M059J (cell line): ENCODE measurements at places on chromosomes 4 and X.

GRCh38 chr4:7933651-7934510, 5.8 kb downstream of the AFAP1 start:
- DNase-seq, result peak; percentile 67

- peak; percentile 45 for DNase-seq
These were observed 101.5 kb downstream of the KDM6A start for GRCh38 chrX:44974451-44974850.

- DNase-seq, result no peak
These were observed 13.3 kb downstream of the CNOT6L start for GRCh38 chr4:77805840-77806239.

DNA sequence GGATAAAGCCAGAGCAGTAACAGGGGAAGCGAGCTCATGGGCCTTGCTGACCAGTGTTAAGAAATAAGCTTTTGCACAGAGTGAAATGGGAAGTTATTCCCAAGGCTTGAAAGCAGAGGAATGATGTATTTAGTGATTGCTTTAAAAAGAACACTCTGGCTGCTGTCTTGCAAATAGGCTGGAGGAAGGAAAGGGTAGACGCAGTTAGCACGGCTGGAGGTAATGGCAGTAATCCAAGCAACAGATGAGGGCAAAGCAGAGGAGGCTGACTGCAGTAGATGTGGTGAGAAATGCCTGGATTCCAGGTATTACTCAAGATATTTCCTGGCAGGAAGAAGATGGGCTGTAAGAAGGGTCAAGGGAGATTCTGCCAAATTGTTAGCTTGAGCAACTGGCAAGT, 1342.3 kb upstream of the AGA start:
- peak; percentile 4 for DNase-seq

DNA sequence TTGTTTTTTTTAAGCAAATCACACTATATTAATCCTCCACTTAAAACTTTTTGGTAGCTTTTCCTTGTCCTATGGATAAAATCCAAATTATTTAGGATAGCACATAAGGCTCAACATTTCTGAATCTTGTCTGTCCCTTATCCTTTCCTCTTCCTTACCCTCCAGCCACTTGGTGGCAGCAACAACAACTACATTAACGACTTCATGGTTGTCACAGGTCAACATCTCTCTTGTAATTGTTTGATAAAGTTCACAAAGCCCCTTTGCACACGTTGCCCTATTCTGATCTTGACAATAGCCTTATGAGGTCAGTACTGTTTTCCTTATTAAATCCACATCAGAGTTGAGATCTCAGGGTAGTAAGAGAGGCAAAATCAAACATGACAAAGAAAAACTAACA, 269.0 kb upstream of the PABPC4L start:
- DNase-seq, result peak; percentile 38

- DNase-seq, result no peak
These were observed 6.0 kb downstream of the RASL11B start for GRCh38 chr4:52868133-52868532.

GRCh38 chr4:176404621-176405020, 84.9 kb downstream of the SPCS3 start:
- peak; percentile 48 for DNase-seq

DNA sequence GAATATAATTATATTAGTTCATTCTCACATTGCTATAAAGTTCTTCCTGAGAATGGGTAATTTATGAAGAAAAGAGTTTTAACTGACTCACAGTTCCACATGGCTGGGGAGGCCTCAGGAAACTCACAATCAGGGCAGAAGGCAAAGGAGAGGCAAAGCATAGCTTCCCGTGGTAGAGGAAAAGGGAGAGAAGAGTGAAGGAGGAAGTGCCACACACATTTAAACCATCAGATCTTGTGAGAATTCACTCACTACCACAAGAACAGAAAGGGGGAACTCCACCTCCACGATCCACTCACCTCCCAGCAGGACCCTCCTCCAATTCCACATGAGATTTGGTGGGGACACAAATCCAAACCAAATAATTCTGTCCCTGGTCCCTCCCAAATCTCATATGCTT, 773.4 kb upstream of the INTU start:
- no peak for DNase-seq

GRCh38 chrX:13223868-13224567, 95.8 kb downstream of the ATXN3L start:
- DNase-seq, result peak; percentile 96

- DNase-seq, result no peak
These were observed 232.4 kb upstream of the CTSO start for GRCh38 chr4:156186111-156186510.

- DNase-seq, result peak; percentile 94
These were observed 357.8 kb downstream of the MID1IP1 start for GRCh38 chrX:39158801-39159657.

DNA sequence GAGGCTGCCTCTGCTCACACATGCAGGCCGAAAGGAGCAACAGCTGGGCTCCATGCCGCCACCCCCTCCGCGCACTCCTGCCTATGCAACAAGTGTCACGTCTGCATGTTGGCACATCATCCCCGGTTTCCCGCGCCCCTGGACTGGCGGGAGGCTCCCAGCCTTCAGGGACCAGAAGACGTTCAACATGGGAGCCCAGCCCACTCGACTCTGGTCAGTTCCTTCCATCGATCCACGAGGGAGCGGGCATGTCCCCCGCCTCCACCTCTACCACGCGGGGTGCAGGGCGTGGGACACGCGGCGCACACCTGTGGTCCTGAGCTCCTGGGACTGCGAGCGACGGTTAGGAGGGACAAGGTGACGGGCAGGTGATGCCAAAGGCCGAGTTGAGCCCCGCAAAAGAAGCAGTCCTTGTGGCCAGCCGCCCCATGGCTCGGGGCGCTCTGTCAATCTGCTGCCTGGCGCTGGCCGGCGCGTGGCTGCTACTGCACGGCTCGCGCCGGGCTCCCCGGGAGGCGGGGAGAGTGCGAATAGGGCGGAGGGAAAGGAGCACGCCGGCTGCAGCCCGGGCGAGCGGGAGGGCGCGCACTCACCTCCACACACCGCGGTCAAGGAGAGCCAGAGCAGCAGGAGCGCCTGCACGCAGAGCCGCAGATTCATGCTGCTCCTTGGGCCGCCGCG, 645 bp downstream of the APLN start:
- peak; percentile 54 for DNase-seq

- DNase-seq, result no peak
These were observed 2.3 kb upstream of the SOWAHD start for GRCh38 chrX:119755981-119756533.

DNA sequence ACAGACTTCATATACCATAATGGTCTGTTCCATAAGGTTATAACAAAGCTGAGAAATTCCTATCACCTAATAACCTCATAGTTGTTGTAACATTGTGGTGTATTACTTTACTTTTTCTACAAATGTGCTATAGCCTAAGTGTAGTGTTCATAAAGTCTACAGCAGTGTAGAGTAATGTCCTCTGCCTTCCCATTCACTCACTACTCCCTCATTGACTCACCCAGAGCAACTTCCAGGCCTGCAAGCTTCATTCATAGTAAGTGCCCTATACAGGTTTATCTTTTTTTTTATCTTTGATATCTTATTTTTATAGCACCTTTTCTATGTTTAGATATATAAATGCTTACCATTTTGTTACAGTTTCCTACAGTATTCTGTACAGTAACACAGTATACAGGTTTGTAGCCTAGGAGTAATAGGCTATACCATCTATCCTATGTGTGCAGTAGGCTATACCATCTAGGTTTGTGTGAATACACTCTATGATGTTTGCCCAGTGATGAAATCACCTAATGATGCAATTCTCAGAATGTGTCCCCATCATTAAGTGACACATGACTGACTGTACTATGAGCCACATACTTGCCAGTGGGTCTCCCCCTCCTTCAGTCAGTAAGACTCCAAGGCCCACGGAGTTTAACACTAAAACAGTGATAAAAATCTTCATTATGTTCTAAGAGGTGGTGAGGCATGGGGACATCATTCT, 299.9 kb downstream of the UNC5C start:
- peak; percentile 3 for DNase-seq

- peak; percentile 30 for DNase-seq
These were observed 56.7 kb downstream of the ANK2 start for GRCh38 chr4:113106108-113106507.

GRCh38 chr4:81651243-81651899, 179.7 kb upstream of the RASGEF1B start:
- DNase-seq, result no peak

GRCh38 chr4:112852601-112853000, 196.9 kb upstream of the ANK2 start:
- DNase-seq, result no peak

DNA sequence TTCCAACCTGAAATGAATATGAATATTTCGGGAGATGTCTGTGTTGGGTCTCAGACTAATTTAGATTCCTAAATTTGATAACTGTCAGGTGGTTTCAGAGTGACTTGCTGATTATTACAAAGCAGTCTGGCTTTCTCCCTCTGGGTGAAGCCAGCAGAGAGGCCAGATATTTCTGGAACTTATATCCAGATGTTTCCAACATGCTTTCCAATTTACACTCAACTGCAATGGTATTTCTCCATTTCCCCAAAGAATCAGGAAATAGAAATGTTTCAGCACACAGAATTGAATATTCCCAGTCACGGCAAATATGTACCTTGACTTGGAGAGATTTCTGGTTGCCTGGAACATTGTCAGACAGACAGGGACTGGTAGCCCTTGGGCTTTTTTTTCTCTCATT, 48.5 kb upstream of the EGFL6 start:
- DNase-seq, result no peak

DNA sequence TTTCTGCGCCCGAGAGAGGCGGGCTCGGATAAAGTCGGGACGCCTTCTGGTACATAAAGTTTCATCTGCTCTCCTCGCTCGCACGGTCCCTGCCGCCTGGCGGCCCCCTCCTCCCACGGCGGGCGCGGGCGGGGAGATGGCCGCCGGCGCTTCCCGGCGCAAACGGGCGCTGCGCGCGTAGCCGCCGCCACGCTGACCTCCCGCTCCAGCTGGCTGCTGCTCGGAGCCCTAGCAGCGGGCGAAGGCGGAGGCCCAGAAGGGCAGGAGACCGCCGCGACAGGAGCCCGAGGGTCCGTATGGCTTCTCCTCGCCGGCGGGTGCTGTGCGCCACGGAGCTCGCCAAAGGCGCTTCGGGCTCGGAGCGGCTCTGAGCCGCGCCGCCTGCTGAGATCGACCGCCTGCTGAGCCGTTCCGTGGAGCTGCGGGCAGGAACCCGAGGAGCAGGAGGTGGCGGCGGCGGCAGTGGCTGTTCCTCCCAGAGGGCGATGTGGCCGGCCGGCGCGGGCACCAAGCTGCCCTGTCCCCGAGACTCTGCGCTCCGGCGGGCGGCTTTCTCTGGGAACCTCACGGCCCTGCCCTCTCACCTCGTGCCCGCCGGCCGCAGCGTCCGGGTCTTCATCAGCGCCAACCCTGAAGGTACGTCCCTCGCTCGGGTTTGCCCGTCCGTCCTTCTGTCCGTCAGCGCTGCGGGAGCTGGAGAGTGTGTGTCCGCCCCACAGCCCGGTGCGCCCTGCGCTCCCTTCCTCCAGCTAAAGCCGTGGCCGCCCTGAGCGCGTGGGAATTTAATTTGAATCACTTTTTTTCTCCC, at the start of gene NWD2:
TSS of gene NWD2 (plus strand) at position 161 of the 808 bp plus-strand sequence. CDS start at position 486, 325 bp downstream.
- no peak for DNase-seq

DNA sequence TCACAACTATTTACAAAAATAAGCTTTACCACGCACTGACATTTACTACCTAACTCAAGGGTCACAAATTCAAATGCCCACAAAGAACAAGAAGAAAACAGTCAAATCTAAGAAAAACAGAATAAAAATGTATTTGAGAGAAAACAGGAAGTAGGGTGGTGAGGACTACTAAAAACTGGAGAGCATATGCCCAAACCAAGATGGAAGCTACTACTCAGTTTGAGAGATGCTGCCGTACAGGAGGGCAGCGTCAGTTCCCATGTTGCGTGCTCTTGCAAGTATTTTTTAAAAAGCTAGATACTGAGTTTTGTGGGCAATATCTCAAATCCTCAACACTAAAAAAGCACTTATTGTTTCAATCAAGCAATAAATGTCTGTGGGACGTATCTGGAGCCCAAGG, 16.2 kb downstream of the HNRNPD start:
- no peak for DNase-seq

GRCh38 chr4:100391863-100392262, 126.0 kb downstream of the EMCN start:
- peak; percentile 60 for DNase-seq

DNA sequence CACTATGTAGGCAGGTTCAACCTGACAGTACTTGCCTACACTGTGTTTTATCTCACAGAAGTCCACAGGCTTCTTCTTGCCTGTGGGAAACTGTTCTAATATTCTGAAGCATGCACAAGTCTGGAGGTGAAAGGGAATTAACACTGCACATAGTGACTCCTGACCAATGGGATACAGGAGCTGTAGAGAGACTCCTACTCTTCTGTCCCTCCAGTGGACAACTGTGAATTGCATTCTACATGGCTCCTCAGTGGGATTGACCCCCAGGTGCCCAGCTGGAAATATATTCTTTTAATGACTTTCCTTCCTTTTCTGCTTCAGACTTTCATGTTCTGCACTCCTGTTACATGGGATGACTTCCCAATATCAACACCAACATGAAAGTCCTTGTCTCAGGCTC, 8.2 kb upstream of the YIPF6 start:
- DNase-seq, result peak; percentile 62

GRCh38 chr4:73392936-73393335, 11.2 kb upstream of the ALB start:
- DNase-seq, result no peak

GRCh38 chr4:126838941-126839679, 793.6 kb upstream of the INTU start:
- peak; percentile 50 for DNase-seq

GRCh38 chrX:41779030-41779564, 55.1 kb downstream of the GPR82 start:
- peak; percentile 86 for DNase-seq

- peak; percentile 89 for DNase-seq
These were observed 107.6 kb upstream of the FAM9C start for GRCh38 chrX:13151828-13152517.

DNA sequence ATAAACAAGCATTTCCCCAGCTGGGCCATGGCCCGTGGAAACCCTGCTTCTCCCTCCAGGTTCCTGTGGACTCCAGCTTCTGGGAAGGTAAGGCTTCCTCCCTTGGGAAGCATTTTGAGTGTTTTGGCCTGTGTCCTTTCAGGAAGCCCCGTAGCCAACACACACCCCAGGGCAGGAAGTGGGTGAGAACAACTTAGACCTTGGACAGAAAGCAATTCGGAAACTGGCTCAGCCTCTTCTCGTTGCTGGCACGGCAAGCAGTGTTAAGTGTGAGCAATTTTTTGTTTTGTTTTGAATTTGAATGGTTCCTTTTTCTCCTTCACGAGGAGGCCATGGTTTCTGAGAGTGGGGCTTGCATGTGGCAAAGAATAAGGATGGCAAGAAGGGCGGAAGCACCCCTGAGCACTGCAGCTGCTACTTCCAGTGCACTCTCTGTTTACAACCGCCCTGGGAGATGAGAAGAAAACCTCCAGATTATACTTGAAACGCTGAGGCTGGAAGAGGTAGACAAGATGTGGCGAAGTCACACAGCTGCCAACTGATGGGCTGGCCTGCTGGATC, 14.1 kb upstream of the CYTL1 start:
- DNase-seq, result peak; percentile 78
